ENCODE measurements at places on chromosomes 3 and 15. TPM values are rescaled to one million over a fixed set of nuclear protein-coding genes. Genes with fewer than 3 reads are reported as not detected.

The ACOX2 gene
- 38.3 TPM for total RNA-seq

The NLGN1 gene
- total RNA-seq = 5.4 TPM

The USP13 gene
- 19.8 TPM for total RNA-seq

The ISG20 gene
- 6.2 TPM for total RNA-seq

The ADAM10 gene
- 165 TPM for total RNA-seq

The ACP3 gene
- 79.9 TPM for total RNA-seq

The RNF123 gene
- 35.7 TPM for total RNA-seq

The SH3GL3 gene
- 4.3 TPM for total RNA-seq

The TM6SF1 gene
- total RNA-seq = 12.4 TPM

The THRB gene
- total RNA-seq = 22.3 TPM

The ATXN7 gene
- 26.6 TPM for total RNA-seq

The COL6A5 gene
- 0.06 TPM for total RNA-seq

The CFAP20DC gene
- 3.3 TPM for total RNA-seq

The RHCG gene
- 11.7 TPM for total RNA-seq

The MORC1 gene
- total RNA-seq = 0.35 TPM

The CHRNA7 gene
- total RNA-seq = 5.0 TPM

The SPATA12 gene
- not detected for total RNA-seq

The SERPINI2 gene
- total RNA-seq = 0.82 TPM

The COL7A1 gene
- 27.4 TPM for total RNA-seq

The SAMMSON gene
- not detected for total RNA-seq

The PODXL2 gene
- total RNA-seq = 37.0 TPM

The ZNF660 gene
- total RNA-seq = 8.2 TPM

The DUOXA1 gene
- 0.93 TPM for total RNA-seq

The KY gene
- total RNA-seq = 27.6 TPM

The ANKUB1 gene
- total RNA-seq = not detected

The ELP6 gene
- total RNA-seq = 35.5 TPM

The A4GNT gene
- total RNA-seq = not detected

The STRC gene
- total RNA-seq = 0.82 TPM

The SPCS1 gene
- 57.9 TPM for total RNA-seq

The CIDEC gene
- 0.18 TPM for total RNA-seq

The TLR9 gene
- total RNA-seq = not detected

The PLSCR4 gene
- 32.8 TPM for total RNA-seq

The PCSK6 gene
- 13.4 TPM for total RNA-seq

The MKRN3 gene
- total RNA-seq = 0.93 TPM

The IL20RB gene
- 0.12 TPM for total RNA-seq

The ANKRD63 gene
- 0.58 TPM for total RNA-seq

The PLSCR5 gene
- total RNA-seq = not detected

The ITIH4 gene
- total RNA-seq = 10.7 TPM

The CCDC54 gene
- total RNA-seq = not detected

The CCDC51 gene
- 18.6 TPM for total RNA-seq

The PLS1 gene
- 14.1 TPM for total RNA-seq

The CLDN16 gene
- 73.5 TPM for total RNA-seq

The CCNB2 gene
- total RNA-seq = 15.1 TPM

The CFAP92 gene
- total RNA-seq = 0.70 TPM

The ZPLD1 gene
- total RNA-seq = 0.12 TPM

The SLC7A14 gene
- total RNA-seq = 2.9 TPM

All from metanephros (tissue), 2 donors.